ENCODE measurements at places on chromosomes 1 and 21. TPM values are rescaled to one million over a fixed set of nuclear protein-coding genes. Genes with fewer than 3 reads are reported as not detected.

The ZNF648 gene
- not detected for total RNA-seq

The CADM3 gene
- 0.14 TPM for total RNA-seq

The PIAS3 gene
- total RNA-seq, result 37.4 TPM

The PERM1 gene
- 0.11 TPM for total RNA-seq

The CA6 gene
- total RNA-seq, result not detected

The HPDL gene
- total RNA-seq, result 3.8 TPM

The ERICH3 gene
- total RNA-seq, result not detected

The AUNIP gene
- total RNA-seq, result 8.3 TPM

The ZNF683 gene
- total RNA-seq, result not detected
